OCI-LY7 (cell line): ENCODE measurements at places on chromosomes 11 and 22. TPM values are rescaled to one million over a fixed set of nuclear protein-coding genes. Genes with fewer than 3 reads are reported as not detected.

DNA sequence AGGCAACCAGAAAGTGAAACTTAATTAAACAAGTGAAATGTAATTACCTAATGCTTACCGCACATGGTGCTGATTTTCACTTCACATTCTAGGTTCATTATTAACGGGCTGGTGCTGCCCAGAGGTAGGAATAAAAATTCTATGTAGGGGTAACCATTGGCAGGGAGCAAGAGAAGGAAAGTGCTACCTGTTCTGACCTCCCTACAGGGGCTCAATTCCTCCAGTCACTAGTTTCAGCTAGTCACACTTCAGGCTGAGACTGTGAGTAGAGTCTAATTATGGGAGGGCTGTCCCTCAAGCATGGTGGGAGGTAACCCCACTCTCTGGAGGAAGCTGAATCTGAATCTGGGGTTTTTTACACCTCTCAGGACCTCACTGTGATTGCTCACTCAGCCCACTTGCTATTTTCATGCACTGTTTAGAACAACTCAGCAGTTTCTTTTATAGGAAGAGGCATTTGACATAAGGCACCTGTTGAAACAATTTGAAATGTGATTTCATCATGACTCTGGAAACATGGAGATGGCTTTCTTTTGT lies 75.4 kb downstream of the MAML2 start:
- peak; percentile 31 for DNase-seq

- no peak for DNase-seq
Observed at GRCh38 chr11:47418454-47419259, 7.6 kb downstream of the PSMC3 start.

DNA sequence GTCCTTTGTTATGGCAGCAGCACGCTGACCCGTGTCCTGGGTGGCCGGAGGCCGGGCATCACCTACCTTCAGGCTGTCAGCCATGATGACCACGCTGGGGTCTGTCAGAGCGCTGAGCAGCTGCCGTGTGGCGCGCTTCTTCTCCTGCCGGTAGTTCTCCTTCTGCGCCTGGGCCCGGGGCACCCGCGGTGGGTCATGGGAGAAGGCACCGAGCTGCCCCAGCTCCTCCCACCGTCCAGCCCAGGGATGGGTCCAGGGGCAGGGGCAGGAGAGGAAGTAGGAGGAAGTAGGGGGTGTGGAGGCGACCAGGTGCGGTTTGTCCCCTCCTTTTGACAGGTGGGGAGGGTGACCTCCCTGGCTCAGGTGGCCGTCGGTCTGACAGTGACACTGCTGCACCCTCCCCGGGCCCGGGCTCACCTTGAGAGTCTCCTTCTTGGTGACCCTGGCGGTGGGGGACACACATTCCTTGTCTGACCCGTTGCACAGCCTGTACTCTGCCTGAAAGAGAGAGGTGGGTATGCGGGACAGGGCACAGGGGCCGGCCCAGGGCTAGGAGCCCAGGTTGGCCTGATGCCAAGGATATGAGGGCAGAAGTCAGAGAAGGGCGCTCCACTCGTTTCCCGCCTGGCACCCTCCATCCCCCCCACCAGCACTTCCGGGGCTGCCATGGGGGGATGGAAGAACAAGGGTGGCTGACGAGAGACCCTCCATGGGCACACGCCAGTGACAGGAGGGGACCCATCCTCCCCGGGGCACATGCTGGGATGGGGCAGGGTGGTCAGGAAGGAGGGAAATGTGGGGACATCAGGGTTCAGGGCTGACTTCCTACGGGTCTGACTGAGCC lies 43.0 kb downstream of the OSBPL5 start:
- no peak for DNase-seq

DNA sequence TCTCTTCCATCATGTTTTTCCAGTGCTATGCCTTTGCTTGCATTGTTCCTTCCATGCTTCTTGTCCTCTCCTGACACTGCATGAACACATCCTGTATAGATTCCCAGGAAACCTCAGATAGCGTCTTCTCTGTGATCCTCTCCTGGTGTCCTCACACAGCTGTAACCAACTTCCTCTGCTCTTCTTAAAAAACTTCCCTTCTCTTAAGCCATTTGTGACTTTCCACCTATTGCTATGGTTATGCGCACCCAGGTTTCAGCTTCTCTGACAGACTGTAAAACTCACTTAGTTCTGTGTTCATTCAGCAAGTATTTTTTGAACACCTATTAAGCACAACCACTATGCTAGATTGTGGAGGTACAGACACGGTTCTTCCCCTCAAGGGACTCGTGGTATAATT lies 5.1 kb upstream of the APLP2 start:
- DNase-seq: no peak

DNA sequence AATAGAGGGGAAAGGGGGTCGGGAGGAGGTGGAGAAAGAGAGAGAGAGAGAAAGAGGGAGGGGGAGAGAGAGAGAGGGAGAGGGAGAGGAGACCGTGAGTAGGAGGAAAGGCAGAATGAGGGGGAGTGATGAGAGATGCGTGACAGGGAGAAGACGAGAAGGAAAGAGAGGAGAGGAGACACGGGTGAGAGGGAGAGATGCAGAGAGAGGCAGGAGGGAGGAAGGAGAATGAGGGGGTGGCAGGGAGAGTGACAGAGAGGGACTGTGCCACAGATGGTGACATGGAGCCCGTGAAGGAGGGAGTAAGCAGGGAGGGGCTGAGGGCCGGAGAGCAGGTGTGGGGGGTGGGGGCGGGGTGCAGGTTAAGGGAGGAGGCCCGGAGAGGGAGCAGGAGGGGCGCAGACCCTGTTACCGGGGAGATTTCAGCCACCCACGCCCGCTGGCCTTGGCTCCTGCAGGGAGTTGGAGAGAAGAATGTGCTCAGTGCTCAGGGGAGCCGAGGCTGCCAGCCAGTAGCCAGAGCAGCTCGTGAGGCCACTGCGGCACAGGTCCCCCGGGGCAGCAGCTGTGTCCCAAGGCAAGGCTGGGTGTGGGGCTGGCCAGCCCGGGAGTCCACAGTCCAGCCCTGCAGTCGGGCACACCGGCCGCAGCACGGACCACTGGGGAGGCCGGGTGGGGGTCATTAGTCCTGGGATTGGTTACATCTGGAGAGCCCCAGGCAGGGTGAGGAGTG lies at the start of gene SSTR3:
Gene SSTR3, minus strand, starts transcription at position 304 of the 733 bp plus-strand sequence. CDS start 4,674 bp downstream, outside the sequence.
- DNase-seq: no peak

DNA sequence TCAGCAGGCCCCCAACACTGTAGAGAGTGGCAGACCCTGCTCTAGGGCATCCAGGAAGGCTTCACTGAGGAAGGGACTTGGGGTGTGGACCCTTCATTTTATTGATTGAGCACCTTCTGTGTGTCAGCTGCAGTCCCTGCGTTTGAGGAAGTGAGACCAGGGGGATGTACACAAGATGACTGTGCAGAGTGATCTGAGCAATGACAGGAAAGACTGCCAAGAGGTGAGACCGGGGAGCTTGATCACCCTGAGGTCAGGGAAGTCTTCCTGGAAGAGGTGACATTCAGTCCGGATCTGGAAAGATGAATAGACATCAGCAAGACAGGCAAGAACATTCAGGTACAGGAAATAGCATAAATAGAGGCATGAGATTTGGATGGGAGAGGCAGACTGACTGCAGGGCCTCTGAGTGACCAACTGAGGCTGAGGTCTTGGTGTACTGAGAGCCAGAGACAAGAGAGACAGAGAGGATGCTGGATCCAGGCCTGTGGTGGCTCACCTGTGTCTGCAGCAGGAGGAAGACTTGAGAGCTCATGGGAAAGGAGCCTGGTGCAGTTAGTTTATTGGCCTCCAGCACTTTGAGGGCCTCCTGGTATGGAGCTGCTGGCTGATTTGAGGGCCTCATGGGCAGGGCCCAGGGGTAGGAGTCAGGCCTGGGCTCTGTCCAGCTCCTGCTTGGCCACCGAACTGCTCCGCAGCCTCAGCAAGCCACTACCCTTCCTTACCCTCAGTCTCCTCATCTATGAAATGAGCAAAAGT lies 5.2 kb downstream of the DGAT2 start:
- peak; percentile 86 for DNase-seq

- no peak for DNase-seq
Observed at GRCh38 chr11:121376130-121376529, 76.0 kb upstream of the SORL1 start.

CBLIF gene
- not detected in 2 replicates for total RNA-seq
